ENCODE measurements at places on chromosomes 12 and 14.

DNA sequence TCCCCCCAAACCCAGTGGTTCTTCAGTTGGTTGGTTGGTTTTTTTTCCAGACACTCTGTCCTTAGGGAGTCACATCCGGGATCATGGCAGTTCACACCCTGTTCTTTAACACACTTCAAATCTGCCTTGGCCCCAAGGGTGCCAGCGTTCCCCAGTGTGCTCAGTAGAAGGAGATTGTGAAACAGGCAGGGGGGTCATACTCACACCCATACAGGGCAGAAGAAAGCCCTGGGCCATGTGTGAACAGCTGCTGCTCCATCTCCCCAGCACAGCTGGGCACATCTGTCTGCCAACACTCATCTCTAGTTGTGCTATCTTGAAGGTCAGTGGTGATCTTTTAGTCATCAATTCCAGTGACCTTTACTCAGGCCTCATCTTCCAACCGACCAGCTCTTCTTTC lies 64.4 kb upstream of the FUT8 start:
- no peak for DNase-seq

- DNase-seq = no peak
Observed at GRCh38 chr14:84458881-84459280, 1071.1 kb upstream of the FLRT2 start.

- DNase-seq = no peak
Observed at GRCh38 chr12:64028541-64028940, 184.0 kb downstream of the SRGAP1 start.

- no peak for DNase-seq
Observed at GRCh38 chr14:104676694-104677511, 12.5 kb upstream of the INF2 start.

- no peak for DNase-seq
Observed at GRCh38 chr14:99715266-99716000, 31.3 kb downstream of the CYP46A1 start.

DNA sequence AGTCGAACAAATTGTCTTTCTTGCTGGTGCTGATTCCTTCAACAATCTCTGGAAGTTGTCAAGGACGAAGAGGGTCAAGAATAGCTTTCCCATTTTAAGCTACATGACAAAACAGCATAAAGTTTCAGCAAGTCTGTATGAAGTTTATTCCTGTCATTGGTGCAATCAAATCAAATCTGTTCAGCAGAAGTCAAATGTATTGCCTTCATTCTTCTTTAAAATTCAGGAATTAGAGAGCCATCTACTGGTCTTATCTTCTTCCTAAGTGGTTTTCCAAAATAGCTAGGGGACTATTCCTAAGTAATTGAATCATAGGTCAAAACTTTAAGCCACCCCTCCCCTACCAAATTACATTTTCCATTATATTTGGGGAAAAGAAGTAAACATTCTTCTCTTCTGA lies 990.2 kb downstream of the GALC start:
- DNase-seq = no peak

- peak; percentile 51 for DNase-seq
Observed at GRCh38 chr14:69460093-69460701, 24.3 kb upstream of the PLEKHD1 start.

DNA sequence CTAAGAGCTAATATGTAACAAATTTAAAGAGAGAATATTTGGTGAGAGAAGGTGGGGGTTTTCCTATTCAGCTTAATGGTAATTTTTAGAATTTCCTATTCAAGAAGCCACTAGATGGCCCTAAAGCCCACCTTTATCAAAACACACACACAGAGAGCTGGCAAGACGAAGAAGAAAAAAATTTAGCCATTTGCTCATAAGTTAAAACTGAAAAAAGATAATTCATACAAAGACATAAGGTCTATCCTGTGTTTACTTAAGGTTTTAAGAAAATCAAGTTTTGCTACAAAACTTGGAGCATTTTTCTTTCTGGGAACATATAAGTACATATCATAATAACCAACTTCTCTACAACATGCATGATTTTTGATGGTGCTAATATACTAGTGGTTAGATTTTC lies 46.8 kb upstream of the PCED1B start:
- peak; percentile 34 for DNase-seq

DNA sequence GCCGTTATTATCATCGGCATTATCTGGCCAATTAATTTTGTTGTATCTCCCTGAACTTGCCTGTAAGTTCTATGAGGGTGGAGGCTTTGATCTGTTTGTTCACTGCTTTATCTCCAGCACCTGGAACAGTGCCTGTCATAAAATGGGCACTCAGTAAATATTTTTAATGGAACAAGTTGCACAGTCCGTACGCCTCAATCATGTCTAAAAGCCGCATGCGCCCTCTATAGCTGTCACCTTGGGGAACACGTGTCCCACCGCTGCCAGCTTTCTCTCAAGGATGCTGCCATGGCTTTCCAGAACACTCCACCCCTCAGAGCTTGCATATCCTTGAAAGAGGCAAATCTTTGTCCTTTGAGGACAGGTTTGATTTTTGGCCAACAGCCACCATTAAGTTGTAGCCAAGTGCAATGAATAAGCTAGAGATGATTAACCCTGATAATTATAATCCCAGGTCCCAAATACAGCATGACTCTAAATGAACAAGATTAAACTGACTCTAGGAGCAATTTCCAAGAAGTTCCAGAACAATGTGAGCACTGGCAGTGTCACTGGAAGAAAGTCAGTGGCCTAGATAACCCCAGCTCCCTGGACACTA lies 55.1 kb downstream of the ERH start:
- DNase-seq = no peak

GRCh38 chr12:130994821-130995375 lies 41.2 kb downstream of the ADGRD1 start:
- DNase-seq = no peak

GRCh38 chr12:67630373-67631088 lies 18.0 kb upstream of the DYRK2 start:
- DNase-seq = peak; percentile 96

- peak; percentile 58 for DNase-seq
Observed at GRCh38 chr12:67648521-67649260, at the start of gene DYRK2. TSS of gene DYRK2 (plus strand) at chr12:67648745. CDS start at chr12:67649134, 389 bp downstream.

DNA sequence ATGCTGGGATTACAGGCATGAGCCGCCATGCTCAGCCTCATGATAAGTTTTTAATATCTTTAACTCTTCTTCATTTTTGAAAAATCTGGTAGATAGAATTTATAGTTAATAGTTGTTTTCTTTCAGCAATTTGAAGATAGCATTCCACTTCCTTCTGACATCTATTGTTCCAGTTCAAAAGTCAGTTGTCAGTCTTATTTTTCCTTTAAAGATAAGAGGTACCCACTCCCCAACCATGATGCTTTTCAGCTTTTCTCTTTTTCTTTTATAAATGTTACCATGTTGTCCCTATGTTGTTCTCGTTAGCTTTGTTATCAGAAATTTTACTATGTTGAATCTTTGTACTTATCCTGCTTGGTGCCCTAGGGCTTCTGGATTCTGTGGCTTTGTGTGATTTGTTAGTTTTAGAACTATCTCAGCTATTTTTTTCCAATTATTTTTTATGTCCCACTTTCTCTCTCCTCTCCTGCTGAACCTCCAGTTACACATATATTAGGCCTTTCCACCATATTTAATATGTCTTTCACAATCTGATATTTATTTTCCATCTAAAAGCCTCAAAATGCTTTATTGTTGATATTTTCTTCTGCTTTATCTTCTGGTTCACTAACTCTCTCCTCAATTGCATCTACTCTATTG lies 181.6 kb upstream of the FOXN3 start:
- no peak for DNase-seq

- no peak for DNase-seq
Observed at GRCh38 chr12:3303410-3304136, 187.4 kb upstream of the PRMT8 start.

DNA sequence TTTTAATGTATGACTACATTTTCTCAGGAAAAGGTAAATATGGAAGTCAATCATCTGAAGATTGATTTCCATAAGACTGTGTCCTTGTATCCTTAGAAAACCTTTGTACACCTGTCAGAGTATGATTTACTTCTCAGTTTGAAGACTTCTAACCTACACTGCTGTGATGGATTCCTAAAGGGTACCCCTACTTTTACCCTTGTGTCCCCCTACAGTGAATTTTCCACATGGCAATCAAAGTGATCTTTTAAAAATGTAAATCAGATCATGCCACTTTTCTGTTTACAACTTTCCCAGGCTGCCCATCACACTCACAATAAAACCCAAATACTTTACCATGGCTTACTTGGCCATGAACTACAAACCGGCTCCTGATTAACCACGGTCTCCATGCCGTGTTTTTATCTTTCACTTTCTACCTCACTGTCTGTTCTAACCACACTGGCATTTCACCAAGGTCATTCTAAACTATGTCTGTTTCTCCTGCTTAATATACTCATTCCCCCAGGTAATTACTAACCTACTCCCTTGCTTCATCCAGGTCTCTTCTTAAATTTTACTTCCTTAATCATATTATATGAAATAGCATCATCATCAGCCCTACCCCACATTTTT lies 8.1 kb downstream of the DNAI7 start:
- no peak for DNase-seq

DNA sequence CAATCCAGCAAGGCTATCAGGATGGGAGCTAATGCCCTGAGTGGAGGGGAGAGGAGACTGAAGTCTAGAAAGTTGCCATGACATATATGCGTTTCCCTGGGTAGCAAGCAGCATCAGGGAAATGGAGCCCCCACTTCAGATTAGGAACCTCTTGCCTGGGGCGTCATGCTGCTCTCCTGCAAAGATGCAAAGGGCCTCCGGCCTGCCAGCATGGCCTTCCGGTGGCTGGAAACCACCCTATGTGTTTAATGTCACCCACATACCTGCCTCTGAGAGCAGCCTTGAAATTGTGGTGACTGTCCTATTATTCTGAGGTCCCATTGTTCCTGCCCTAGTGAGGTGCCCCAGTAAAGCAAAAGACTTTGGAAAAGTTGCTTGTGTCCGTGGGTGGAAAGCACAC lies 10.0 kb upstream of the IFI27L2 start:
- DNase-seq = no peak

DNA sequence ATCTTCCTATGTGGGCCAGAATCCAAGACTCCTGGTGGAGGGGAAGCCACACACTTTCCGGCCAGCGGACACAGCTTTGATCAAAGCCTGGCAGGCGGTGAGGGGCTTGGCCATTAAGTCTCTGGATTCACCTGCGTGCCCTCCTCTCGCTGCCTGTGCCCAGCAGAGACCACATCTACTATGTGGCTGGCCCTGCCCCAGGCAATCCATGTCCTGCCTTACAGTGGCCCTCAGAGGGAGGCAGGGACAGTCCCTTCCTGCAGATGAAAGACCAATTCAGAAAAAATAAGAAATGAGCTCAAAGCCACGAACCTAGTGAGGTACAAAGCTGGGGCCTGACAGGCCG lies 82.7 kb upstream of the GPR68 start:
- DNase-seq = no peak

- no peak for DNase-seq
Observed at GRCh38 chr12:27864521-27864920, 84.5 kb upstream of the MANSC4 start.

DNA sequence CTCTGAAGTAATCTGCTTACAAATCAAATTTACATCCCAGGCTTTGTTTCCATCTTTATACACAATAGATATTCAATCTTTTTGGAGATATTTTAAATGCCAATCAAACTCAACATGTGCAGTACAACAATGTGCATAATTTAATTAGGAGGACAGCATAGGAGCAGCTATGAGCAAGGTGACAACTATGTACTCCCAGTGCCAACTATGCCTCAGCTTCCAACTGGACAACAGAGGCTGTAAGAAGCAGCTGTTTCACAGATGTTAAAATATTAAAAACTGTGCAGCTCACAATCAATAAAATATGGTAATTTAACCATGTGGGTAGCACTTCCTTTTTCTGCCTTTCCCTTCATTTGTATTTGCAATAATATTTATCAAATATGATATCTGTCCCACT lies 99.9 kb downstream of the ST8SIA1 start:
- no peak for DNase-seq

GRCh38 chr12:6181166-6181565 lies 19.0 kb upstream of the CD9 start:
- DNase-seq = no peak

- DNase-seq = no peak
Observed at GRCh38 chr14:63881926-63882325, 29.1 kb downstream of the SYNE2 start.

GRCh38 chr14:76781648-76782051 lies 20.4 kb downstream of the VASH1 start:
- DNase-seq = no peak

DNA sequence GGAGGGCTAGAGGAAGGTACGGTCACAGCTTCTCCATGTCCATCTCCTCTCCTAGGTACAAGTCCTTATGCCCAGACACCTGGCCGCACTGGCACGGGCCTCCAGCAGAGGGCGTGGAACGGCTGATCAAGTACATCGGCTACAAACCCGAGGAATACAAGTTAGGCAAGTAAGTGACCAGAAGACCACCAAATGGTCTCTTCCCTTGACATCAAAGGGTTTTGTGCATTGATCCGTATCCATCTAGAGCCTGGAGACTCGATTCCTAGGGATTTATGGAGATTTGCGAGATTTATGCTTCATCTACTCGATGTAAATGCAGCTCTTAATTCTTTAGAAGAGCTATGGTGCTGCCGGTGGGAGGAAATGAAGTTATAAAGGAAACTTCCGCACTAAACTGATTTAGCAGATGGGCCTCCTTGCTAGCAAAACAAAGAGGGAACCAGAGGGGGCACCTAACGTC lies 44.2 kb downstream of the KCTD10 start:
- peak; percentile 77 for DNase-seq

DNA sequence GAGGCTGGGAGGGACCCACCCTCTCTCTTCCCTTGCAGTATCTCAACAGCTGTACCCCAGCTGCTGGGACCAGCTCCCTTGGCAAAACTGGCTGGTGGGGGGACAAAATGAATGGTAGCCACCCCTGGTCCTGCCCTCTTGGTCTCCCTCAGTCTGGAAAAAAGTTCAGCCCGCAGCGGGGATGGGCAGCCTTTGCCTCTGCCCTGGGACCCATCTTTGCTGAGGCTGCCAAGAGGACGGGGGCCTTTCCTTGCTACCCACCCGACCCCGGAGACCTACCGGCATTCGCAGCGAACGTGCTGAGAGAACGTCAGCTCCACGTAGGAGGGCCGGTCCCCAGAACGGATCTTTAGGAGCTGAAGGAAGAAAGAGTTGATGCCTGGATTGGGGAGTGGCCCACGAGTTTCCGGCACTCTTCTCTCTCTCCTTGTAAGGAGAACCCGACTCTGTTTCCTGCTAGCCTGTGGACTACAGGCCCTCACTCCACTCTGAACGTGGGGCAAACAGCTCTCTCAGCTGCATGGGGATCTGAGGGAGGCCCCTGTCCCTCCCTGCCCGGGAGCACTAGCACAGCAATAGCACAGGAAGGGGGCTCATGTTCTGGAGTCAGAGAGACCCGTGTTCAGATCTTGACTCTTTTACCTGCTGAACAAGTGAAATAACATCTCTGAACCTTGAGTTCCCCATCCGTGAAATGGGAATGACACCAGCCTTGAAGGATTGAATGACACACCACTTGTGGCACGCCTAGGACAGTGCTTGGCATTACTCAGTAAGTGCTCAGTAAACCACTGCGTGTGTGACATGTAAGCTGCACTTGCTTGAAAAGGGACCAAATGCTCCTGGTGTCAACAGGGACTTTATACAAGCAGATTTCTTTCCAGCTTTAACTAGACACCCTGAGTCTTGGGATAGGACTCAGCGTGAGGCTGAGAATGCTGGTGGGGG lies 6.9 kb downstream of the PGF start:
- DNase-seq = no peak

GRCh38 chr12:17030338-17030737 lies 424.4 kb upstream of the LMO3 start:
- DNase-seq = no peak

GRCh38 chr14:101194373-101195308 lies 291.1 kb upstream of the RTL1 start:
- no peak for DNase-seq

- no peak for DNase-seq
Observed at GRCh38 chr12:46160101-46160980, 108.5 kb downstream of the SLC38A1 start.

Measured in Jurkat, Clone E6-1 (cell line).